Smooth muscle cell of bladder (primary cell): ENCODE measurements at places on chromosomes 7 and 10. TPM values are rescaled to one million over a fixed set of nuclear protein-coding genes. Genes with fewer than 3 reads are reported as not detected.

The ZNF22 gene
- total RNA-seq, result 10.4 and 15.2 TPM in 2 replicates

The VDAC2 gene
- total RNA-seq, result 140 and 151 TPM in 2 replicates

The TAS2R41 gene
- total RNA-seq, result not detected in 2 replicates

The UCN3 gene
- not detected in 2 replicates for total RNA-seq

The ENO4 gene
- total RNA-seq, result 0.09 and 0.43 TPM in 2 replicates

The CNPY1 gene
- total RNA-seq, result not detected in 2 replicates

The ST8SIA6 gene
- not detected in 2 replicates for total RNA-seq

The ZNF25 gene
- total RNA-seq, result 14.9 TPM in 2 replicates

The CADPS2 gene
- total RNA-seq, result 16.4 and 32.4 TPM in 2 replicates

The CRPPA gene
- total RNA-seq, result 1.3 and 1.8 TPM in 2 replicates

The C1QL3 gene
- under 0.01 TPM in 2 replicates for total RNA-seq

The CCAR1 gene
- total RNA-seq, result 21.7 and 22.8 TPM in 2 replicates

The ITIH5 gene
- total RNA-seq, result 1.1 and 3.0 TPM in 2 replicates

The TSPAN15 gene
- total RNA-seq, result 0.85 and 1.6 TPM in 2 replicates
